ENCODE measurements at places on chromosomes 16 and 17.

GRCh38 chr17:40647624-40648383 lies at the start of gene SMARCE1:
Gene SMARCE1 (minus strand): TSS chr17:40647818. CDS start chr17:40645802, 2,016 bp downstream.
- DNase-seq = peak; percentile 67

- no peak for DNase-seq
Measured at GRCh38 chr17:699345-699744, 15.3 kb downstream of the VPS53 start.

DNA sequence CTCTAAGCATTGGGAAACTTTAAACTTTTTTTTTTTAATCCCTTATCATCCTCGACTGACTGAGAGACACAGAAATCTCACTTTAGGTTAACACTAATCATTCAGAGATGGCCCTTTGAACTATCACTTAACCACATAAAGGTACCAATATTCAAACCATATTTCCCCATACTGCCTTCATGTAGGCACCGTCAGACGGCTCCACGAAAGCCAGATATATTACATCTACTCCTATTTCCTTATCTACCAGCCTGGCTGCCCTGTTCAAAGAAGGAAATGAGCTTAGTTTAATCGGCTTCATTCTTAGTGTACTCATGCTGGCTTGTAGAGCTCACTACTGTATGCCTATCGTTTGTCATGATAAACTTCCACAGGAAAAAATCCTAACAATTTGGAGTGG lies 270.9 kb downstream of the CEP112 start:
- no peak for DNase-seq

- DNase-seq = no peak
Measured at GRCh38 chr16:68091380-68092261, 6.5 kb downstream of the NFATC3 start.

GRCh38 chr17:49691677-49692191 lies 13.8 kb upstream of the SPOP start:
- no peak for DNase-seq

DNA sequence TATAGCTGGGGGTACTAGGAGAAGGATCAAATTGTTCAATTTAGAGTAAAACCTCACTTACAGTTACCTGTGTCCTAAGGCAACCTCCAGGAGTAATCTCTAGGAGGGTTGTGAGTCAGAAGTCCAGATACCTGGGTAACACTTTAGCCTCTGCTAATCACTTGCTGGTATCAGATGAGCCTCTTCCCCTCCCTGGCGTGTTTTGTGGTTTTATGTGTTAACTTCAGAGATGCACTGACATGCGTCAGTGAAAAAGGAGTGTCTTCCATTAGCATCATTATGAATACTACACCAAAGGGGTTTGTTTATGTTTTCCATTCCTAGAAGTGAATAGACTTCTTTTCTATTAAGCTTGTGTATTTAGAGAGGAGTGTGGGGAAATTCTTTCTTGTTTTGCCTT lies 208.2 kb downstream of the FTO start:
- DNase-seq = peak; percentile 34

DNA sequence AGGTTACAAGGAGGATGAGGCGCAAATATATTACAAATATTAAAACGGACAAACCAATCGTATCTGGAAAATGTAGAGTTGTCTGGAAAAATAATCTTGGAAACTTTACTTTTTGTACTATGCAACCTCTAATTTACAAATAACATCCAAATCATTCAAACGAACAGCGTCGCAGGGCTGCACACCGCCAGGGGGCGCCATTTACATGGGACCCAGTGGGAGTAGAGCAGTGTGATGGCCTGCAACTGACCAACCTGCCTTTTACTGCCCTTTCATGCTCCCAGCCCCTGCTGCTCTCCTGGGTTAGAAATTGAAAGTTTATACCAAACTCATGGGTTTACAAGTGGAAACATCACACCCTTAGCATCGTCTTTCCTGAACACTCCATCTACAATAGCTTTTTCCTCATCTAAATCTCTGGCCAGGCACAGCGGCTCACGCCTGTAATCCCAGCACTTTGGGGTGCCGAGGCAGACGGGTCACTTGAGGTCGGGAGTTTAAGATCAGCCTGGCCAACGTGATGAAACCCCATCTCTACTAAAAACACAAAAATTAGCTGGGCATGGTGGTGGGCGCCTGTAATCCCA lies 10.0 kb downstream of the PITPNC1 start:
- DNase-seq = peak; percentile 59

DNA sequence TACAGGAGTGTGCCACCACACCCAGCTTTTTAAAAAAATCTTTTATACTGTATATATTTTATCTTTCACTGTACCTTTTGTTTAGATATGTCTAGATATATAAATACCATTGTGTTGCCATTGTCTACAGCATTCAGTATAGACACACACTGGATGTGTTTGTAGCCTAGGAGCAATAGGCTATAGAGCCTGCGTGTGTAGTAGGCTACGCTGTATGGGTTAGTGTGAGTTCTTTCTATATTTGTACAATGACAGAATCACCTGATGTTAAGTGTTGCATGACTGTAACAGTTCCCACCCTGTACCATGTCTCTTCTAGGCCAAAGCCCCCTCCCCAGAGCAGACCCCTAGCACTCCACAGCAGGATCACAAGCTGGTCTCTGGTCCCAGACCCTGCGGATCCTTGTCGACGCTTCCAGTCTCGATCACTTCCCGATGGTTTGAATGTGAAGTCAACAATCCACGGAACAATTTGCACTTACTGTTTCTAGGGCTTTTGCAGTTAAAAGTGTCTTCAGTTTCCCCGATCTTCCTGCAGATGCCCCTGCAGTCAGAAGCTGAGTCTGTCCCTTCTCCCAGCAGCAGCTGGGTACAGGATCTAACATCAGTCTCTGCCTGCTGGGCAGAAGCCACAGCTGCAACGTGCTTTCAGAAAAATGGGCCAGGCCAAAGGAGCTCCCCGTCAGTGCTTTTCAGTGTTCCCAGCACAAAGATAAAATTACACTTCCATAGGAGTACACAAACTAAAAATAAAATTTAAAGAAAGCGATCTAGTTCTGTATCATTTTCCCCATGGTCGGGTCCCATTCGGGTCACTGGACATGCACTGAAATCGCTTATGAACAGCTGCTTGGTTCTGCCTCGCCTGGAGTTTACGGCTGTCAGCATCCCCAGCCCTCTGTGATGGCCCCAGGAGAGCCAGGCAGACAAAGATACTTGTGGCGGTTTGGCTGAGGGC lies 35.4 kb downstream of the ADAM11 start:
- no peak for DNase-seq

- DNase-seq = no peak
Measured at GRCh38 chr17:42272162-42272907, 3.9 kb downstream of the STAT5B start.

DNA sequence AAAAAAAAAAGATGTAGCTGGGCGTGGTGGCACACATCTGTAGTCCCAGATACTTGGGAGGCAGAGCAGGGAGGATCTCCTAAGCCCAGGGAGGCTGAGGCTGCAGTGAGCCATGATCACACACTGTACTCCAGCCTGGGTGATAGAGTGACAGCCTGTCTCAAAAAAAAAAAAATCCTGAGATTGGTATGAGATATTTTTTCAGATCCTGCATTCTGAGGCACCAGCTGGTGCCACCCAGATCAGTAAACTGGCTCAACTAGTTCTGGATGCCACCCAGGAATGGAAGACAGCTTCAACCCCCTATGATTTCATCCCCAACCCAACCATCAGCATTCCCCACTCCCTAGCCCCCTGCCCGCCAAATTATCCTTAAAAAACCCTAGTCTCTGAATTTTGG lies 7.1 kb upstream of the GJC1 start:
- DNase-seq = no peak

- no peak for DNase-seq
Measured at GRCh38 chr16:65524231-65524630, 402.4 kb upstream of the CDH11 start.

DNA sequence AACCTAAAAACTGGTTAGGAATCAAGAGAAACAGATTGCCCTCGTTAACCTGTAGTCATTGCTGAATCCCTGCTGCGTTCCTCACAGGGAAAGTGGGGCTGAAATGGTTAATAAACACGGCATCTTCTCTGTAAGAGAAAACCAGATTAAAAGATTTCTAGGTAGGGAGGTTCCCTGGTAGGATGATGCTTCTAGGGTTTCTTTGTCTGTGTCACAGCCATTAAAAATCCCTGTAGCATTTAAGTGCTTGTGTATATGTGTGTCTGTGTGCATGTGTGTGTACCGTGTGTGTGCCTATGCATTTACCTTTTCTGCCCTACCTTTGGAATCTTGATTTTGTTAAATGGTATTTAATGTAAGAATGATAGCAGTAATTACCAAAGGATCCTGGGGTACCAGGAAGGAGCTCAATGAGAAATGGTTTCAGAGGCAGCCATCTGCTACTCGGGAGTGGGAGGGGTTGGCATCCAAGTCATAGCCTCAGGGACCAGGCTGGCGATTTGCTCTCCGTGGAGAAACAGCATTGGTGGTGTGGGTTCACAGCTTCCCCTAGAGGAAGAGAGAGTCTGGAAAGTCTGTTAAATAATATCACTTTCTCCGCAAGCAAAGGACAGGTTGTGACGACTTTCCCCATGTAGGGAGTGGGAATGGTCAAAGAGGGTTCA lies 177.1 kb downstream of the HS3ST4 start:
- no peak for DNase-seq

DNA sequence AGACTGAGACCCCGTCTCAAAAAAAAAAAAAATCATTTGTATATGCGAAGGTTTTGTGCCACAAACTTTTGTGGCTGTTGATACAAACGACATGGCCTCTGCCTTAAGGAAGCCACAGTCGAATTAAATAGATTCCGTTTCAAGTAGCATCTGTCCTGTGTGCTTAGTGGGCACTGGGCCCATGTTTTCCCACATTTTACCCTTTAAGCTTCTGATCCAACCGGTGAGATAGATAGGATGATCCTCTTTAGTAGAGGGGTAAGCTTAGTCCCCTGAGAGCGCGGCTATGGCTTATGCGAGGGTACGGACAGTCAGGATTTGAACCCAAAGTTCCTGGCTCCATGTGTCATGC lies 776 bp upstream of the TMEM219 start:
- no peak for DNase-seq

- DNase-seq = no peak
Measured at GRCh38 chr16:55568207-55568606, 1.7 kb downstream of the CAPNS2 start.

DNA sequence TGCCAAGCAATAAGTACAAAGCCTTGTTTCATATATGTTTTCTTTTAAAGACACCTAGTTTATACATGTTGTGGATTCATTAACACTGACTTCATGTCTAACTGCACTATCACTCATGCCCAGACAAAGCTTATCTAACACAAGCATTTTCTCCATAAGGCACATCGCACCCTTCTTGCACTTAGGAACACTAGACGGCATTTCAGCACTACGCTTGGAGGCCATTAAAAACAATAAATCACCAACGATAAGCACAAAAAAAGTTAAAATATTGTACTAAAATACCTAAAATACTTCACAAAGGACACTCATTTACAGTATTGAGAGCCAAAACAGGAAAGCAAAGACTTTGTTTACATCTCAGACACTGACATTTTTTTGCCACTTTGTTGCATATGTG lies 39.0 kb upstream of the TEKT3 start:
- DNase-seq = no peak

GRCh38 chr17:9839433-9839832 lies 13.7 kb downstream of the GLP2R start:
- no peak for DNase-seq

DNA sequence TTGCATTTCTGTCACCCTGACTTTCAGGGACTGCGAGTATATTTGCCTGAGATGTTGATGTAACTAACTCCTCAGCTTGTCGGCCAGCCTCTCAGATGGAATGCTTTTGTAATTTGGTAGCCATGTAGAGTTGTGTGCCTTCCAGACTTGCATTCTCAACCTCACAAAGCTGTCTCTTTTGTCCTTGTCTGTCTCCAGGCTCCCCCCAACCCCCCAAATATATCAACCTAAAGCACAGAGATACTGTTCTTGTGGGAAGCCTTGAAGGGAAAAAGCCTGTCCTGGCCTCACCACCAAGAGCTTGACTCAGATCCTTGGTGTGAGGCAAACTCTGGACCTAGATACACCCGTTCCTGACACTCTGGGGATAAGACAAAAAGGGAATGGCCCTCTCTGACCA lies 18.4 kb downstream of the SAP30BP start:
- DNase-seq = no peak

- no peak for DNase-seq
Measured at GRCh38 chr17:2095536-2095910, 40.6 kb downstream of the HIC1 start.

DNA sequence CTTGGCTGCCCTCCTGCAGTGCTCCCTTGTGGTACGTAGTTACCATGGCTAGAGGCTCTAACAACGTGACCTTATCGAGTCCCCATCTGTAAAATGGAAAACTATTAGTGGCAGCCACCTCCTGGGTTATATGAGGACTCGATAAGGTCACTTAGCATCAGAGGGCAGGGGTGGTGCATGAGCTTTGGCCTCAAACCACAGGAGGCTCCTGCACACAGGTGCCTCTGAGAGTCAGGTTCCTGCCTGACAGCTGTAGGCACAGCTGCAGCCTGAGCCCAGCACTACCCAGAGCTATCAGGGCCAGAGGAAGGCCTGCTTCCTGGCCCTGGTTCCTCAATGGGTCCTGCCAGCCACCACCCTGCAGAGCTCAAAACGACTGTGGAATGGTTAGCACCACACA lies 57.2 kb upstream of the SEC14L1 start:
- DNase-seq = no peak

DNA sequence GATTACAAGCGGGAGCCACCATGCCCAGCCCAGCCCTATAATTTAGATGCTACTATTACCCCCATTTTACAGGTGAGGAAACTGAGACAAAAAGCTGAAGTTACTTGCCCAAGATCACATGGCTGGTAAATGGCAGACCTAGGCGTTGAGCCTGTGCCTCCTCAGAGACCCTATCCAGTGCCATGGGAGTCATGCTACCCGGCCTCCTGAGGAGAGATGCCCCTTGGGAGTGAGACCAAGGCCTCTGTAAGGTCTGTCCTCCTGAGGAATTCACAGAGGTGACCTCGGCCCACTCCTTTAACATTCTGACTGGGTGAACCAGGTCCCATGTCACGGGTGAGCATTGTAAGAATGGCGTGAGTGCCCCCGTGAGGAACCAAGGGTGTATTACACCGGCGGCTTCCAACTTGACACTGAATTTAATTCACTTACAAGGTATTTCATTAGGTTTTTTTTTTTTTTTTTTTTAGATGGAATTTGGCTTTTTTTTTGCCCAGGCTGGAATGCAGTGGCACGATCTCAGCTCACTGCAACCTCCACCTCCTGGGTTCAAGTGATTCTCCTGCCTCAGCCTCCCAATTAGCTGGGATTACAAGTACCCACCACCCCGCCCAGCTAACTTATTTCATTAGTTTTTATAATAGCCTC lies 95.7 kb downstream of the ABCC6 start:
- peak; percentile 58 for DNase-seq

Measured in activated gamma-delta T cell treated with Interleukin-2 at 50 U/mL for 16 hours (primary cell).